ENCODE measurements at places on chromosomes 4 and X.

GRCh38 chr4:52926196-52926974 lies 64.3 kb downstream of the RASL11B start:
- no peak for DNase-seq

DNA sequence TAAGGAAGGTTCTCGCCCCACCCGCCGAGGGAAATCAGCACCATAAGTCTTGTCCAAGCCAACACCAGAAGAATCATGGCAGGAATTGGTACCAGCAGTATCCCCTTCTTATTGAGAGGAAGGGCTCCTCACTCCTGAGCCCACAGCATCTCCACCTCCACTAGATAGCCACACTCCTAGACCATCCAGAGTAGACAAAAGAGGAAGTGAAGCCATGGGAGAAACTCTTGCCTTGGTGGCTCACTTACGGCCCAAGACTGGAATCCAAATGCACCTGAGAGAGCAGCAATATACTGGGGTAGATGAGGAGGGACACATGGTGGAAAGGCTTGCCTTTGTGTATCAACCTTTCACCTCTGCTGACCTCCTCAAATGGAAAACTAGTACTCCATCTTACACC lies 255.3 kb upstream of the PRKX start:
- DNase-seq, result no peak

DNA sequence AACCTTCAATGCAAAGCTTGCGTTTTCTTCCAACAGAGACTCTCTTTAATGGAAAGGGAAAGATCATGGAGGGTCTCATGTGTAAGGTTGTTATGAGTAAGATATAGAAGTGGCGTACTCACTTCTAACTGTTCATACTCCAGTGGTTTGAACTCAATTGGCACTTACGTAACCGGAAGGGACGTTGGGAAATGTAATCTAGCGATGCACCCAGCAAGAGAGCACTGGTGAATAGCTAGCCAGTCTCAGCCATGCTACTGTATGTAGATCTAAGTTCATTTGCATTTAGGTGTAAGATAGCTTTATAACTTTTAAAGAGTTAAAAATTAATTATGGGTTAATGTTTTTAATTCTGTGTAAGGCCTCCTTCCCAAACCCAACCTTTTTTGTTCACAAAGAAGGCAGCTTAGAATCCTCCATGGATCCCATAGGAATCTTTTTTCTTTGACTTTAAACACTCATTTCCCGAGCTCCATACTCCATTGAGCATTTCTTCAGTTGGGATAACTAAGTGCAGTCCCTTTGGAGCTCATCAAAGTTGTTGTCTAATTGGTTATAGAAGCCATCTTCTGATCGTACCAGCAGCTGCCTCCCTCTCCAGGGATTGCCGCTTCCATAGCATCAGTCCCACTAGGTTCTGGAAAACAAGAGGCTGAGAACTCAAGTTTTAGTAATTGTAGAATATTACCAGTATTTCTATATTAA lies 191.1 kb downstream of the RAPGEF2 start:
- DNase-seq, result peak; percentile 53

DNA sequence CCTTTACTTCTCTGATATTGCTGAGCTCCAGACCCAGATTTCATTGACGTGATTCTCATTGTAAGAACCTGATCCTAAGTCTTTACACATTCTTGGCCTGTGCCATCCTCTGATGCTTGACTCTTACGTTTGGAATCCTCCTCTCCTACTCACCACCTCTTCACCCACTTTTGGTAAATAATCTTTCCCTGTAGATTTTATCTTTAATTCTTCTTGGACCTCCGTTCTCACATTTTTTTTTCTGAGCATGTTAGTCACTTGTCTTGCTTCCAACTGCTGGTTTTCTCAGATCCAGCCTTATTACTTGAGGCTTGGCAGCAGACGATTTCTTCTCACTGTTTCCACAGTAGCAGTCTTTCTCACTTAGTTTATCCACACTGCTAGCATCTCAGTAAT lies 12.4 kb upstream of the SH3RF1 start:
- no peak for DNase-seq

DNA sequence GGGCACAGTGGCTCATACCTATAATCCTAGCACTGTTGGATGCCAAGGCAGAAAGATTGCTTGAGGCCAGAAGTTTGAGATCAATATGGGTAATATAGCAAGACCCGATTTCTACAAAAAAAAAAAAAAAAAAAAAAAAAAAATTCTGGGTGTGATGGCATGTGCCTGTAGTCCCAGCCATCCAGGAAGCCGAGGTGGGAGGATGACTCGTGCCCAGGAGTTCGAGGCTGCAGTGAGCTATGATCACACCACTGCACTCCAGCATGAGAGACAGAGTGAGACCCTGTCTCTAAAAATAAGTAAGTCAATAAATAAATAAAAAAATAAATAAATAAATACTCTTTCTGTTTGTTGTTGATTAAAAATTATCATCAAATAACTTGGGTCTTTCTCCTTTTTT lies 62.4 kb upstream of the BMPR1B start:
- DNase-seq, result peak; percentile 22

GRCh38 chrX:101219864-101220346 lies 319 bp downstream of the DRP2 start:
- DNase-seq, result no peak

- DNase-seq, result no peak
Measured at GRCh38 chr4:156138781-156139280, 185.2 kb upstream of the CTSO start.

- DNase-seq, result no peak
Measured at GRCh38 chr4:104188301-104188700, 306.4 kb downstream of the CXXC4 start.

DNA sequence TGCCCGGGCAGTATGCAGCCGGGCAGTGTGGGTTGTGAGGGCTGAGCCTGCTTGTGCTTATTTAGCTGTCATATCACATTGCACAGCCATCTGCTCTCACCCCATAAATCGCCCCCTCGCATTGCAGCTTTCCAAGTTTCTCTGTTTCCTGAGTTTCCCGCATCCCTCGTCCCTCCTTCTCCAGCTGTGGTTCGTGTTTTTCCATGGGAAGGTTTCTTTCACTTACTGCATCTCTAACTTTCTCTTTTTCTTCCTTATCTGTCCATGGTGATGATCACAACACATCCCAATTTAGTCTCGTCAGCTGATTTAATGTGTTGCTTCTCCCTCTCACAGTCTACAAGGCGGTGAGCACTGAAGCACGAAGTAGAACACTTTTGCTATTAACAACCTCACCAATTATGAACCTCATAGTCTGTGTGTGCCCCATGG lies 118.1 kb downstream of the ENPP6 start:
- DNase-seq, result no peak

GRCh38 chr4:22720091-22720490 lies 27.4 kb downstream of the GBA3 start:
- DNase-seq, result no peak

DNA sequence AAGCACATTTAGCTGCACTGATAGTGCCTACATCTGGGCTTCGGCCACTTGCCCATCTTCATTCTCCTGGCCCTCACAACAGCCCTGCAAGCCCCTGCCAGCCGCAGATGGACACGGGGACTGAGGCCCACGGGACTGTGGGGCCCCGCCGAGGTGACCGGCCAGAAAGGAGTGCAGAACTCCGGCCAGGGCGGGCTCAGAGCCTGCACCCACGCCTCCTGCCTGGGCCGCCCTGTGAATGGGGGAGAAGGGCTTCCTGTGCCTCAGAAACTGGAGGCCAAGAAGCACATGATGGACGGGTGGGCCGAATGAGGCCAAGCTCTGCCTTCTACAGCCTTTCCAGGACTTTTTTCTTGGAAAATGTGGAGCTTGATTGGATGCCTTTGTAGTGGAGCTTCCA lies 35.7 kb upstream of the HGFAC start:
- DNase-seq, result no peak

GRCh38 chr4:151417164-151417571 lies 8.2 kb downstream of the FHIP1A start:
- no peak for DNase-seq

GRCh38 chr4:181272422-181272821 lies 970.8 kb upstream of the TENM3 start:
- no peak for DNase-seq

DNA sequence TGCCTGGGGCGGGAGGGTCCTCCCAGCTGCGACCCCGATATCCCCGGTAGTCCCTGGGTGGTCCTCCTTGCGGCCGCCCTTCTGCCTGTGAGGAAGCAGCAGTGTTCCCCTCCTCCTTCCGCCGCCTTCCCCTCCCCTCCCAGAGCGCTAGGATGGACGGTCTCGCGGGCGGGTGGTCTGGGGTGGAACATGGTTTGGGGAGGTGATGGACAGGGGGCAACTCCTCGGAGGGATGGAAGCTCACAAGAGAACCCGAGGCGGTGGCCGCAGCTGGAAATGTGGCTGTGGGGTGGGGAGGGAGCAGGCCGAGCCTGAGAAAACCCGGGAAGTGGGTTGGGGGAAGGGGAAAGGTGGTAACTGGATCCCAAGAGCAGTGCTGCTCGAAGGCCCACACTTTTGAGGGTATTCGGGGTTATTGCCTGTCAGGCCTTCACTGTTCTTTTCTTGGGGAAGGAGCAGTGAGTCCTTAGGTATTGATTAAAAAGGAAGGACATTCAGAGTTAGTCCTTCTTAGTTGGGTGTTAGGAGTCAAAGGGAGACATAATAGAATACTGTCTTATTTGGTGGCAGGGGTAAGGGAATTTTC lies 581 bp downstream of the UBE2K start:
- no peak for DNase-seq

DNA sequence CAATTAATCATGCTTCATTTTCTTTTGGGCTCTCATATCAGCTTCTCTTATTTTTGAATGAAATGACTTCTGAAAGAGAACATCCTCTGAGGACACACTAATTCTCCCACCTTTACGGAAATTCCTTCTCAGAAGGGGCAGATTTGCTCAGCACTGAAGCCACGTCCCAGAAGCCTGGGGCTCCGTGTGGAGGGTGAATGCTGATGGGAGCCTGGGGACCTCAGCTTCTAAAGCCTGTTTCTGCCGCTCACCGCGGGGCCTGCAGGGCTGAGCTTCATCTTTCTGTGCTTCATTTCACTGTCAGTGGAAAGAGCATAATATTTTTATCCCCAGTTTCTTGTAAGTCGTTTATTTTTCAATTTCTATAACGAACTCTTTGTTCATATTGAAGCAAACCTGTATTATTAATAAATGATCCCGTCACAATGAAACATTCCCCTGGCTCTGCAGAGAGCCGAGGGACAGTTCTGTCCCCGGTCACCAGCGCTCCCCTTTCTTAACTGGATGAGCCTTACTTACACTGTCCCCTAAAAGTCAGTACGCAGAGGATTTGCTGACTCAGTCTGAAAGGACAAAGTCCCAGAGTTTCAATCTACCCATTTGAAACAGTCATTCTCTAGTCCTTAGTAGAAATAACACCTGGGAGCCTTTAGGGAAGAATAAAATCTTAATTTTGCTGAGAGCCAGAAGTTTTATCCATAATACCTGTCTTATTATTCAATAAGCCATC lies 364.6 kb upstream of the FAT1 start:
- no peak for DNase-seq

GRCh38 chr4:30399476-30399875 lies 320.7 kb upstream of the PCDH7 start:
- DNase-seq, result no peak

GRCh38 chr4:151564321-151564720 lies 155.3 kb downstream of the FHIP1A start:
- DNase-seq, result no peak

- DNase-seq, result no peak
Measured at GRCh38 chrX:153773741-153774575, 6.9 kb upstream of the SRPK3 start.

DNA sequence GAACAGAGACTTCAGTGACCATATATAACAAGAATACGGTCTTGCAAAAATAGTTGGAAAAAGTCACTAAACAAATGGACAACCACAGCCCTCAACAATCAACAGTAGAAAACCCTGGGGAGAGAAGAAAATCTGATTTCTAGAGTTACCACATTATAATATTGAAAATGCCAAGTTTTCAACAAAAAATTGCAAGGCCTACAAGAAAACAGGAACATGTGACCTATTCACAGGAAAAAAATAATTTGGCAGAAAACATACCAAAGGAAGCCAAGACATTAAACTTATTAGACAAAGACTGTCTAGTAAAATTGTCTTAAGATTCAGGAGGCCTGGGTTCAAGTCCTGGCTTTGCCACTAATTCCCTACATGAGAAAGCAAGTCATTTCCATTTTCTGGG lies 64.7 kb downstream of the ARHGEF9 start:
- DNase-seq, result no peak

- DNase-seq, result no peak
Measured at GRCh38 chr4:184583738-184584502, 65.3 kb downstream of the CASP3 start.

GRCh38 chr4:17681281-17682221 lies 67.1 kb downstream of the MED28 start:
- no peak for DNase-seq

- DNase-seq, result no peak
Measured at GRCh38 chr4:108834166-108834834, 71.4 kb upstream of the ETNPPL start.

- DNase-seq, result no peak
Measured at GRCh38 chr4:57658188-57658587, 548.0 kb upstream of the IGFBP7 start.

DNA sequence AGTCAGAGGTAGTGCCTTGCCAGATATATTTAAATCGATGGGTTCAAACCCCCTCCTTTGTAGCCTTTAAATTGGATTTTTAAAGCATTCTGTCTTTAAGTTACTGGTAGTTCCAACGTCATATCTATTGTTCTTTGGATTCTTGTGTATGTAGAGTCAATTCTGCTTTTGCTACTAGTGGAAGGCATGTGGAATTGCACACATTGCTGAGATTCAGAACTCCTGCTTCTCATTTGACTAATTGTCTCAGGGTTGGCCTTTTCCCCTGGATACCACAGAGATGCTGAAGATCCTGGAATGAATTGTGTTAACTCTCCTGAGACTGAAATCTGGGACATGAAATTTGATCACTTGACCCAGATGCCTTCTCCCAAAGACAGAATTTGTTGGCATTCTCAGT lies 328.3 kb upstream of the RPS6KA3 start:
- DNase-seq, result no peak

DNA sequence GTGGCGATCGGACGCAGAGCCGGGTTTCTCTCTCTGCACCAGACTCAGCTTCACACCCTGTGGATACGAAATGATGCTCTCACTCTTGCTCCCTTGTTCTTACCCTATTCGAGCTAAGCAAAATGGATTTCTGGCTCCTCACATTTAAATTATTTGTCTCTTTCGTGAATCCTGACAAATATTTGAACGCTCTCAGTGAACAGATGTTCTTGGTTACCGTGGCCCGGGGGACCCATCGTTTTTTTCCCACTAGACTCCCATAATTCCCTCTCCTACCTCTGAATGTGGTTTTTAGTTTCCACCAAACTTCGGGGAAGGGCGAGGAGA lies 630 bp downstream of the SMARCA5 start:
- no peak for DNase-seq

DNA sequence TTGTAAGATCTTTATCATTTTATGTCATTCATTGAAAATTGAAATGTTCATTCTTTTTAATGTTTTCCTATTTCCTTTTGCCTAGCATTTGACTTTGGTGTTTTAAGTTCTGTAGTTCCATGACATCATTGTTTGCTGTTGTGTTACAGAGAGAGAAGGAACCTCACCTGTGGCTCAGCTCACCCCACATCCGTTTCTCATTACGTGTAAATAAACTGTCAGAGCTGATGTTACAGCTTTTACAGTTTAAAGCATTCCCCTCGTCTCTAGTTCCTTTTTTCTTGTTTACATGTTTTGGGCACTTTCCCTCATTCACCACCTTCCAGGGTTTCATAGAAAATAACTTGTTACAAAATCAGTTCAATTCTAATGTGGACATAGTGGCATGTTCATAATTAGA lies 137.2 kb downstream of the FNIP2 start:
- no peak for DNase-seq

Measured in inflammatory macrophage treated with lipopolysaccharide for 4 hours (primary cell).